ENCODE measurements at places on chromosomes 5 and 9.

DNA sequence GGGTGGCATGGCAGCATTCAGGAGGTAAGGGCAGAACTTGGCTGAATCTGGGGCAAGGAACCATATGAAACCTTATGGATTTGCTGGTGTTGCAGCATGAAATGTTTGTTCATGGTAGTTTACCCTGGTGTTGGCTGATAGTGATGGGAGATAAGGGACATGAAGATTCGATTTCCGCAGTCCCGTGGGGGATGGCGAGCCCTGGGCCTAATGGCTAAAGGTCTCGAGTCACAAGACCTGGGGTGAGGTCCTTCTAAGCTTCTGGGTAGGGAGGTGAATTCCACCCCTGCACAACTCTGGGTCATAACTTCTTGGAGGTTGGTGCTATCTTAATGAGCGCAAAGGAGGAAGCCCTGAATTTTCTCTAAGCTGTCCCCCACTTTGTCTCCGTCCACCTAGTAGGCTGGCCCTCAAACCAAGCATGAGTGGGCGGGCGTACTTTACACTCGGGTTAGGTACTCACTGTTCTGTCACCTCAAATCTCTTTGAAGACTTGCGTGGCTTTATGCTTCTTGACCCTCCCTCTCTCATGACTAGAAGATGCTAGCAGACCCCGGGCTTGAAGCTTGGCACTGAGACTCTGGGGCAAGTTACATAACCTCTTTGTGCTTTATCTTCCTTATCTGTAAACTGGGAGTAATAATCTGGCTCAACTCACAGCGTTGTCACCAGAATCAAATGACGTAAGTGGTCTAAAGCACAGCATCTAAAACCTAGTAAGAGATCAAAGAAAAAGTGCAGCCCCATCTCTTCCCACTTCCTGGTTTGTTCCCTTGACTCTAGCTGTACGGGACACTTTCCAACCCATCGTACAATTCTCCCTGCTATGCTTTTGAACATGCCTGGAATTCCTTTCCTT lies 72.5 kb downstream of the BASP1 start:
- no peak for DNase-seq

- DNase-seq, result no peak
Measured at GRCh38 chr5:107289030-107289714, 381.6 kb downstream of the EFNA5 start.

DNA sequence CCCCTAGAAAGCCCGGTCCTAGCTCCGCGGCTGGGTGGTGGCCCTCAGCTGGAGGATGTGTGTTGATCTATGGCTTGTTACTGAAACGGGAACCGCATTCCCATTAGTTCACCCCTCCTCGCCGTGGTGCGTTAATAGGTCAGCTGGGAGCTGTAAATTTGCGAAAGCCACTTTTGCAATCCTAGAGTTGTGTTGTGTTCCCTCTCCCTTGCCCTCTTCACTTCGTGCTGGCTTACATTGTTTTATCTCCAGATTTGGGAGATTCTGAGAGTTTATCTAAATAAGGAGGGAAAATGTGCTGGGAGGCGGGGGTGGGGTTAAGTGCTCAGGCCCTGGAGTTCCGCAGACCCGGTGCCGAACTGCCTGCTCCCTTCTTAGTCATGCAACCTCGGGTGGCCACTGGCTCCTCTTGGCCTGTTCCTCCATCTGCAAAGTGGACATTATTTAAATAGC lies 62.8 kb downstream of the HMCN2 start:
- no peak for DNase-seq

- DNase-seq, result no peak
Measured at GRCh38 chr5:176491101-176491502, 42.9 kb downstream of the FAF2 start.

DNA sequence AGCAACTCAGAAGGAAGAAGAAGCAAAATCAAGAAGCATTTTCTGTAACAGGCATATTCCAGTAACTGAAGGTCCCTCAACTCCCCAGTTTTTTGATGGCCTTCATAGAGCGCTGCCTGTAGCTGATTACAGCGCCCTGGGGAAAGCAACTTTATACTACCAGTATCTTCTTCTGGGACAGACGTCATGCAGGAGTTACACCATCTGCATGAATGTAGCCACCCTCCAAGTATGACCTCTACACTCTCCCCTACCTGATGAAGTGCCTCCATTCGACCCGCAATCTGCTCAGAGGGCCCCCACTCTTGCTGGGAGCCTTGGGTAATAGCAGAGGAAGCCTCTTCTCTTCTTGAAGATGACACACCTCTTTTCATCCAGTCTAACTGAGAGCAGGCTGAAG lies 21.0 kb upstream of the SH3TC2 start:
- no peak for DNase-seq

DNA sequence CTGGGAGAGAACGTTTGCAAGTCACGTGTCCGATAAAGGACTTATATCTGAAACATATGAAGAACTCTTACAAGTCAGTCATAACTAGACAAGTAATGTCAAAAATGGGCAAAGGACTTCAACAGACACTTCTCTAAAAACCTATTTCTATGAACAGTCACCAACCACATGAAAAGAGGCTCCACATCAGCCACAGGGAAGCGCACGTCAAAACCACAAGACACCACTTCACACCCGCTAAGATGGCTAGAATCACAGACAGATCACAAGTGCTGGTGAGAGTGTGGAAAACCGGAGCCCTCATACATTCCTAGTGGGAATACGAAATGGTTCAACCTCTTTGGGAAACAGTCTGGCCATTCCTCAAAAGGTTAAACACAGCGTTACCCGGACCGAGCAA lies 11.5 kb upstream of the CARD9 start:
- no peak for DNase-seq

GRCh38 chr5:59174248-59174844 lies 591.5 kb downstream of the RAB3C start:
- DNase-seq, result peak; percentile 45

GRCh38 chr5:173429489-173430150 lies 101.4 kb upstream of the STC2 start:
- DNase-seq, result no peak

- DNase-seq, result no peak
Measured at GRCh38 chr9:1210954-1211353, 160.8 kb downstream of the DMRT2 start.

- DNase-seq, result peak; percentile 66
Measured at GRCh38 chr5:140251527-140251973, 51.4 kb downstream of the PFDN1 start.

- DNase-seq, result no peak
Measured at GRCh38 chr5:174501461-174502069, 222.8 kb upstream of the MSX2 start.
